ENCODE measurements at places on chromosomes 13 and 19.
A peak's percentile ranks its signal among the peaks of the same experiment; 100 is the strongest.

GRCh38 chr13:97474349-97474980, 40.5 kb downstream of the RAP2A start:
- DNase-seq: no peak

DNA sequence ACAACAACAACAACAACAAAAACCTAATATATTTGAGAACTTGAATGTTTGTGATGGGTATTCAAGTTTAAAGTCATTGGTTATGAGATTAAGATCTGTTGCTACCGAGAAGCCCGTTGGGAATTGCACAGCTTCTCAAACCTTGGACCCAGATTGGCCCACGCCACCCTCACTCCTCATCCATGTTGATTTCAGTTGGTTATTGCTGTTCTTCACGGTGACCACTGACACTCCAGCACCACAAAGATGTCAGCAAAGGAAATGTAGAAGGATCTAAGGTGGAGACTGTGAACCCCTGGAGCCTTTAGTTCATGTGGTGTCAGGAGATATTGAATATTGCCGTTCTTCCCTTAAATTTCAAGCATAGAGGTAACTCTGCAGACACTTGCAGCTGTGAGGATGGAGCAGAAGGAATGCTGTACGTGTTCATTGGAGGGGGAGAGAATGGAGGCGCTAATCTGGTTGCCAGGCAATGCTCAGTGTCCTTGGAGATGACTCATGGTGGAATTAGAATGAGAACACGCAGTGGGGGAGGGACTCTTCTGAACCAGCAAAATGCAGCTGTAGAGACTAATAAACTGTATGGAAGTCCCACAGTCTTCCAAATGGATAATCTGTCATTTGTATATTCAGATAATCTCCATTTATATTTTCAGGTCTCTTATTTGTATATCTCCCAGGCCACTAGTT, 20.8 kb upstream of the ZNF835 start:
- peak; percentile 81 for DNase-seq

GRCh38 chr19:46890423-46891170, 29.8 kb downstream of the ARHGAP35 start:
- no peak for DNase-seq

DNA sequence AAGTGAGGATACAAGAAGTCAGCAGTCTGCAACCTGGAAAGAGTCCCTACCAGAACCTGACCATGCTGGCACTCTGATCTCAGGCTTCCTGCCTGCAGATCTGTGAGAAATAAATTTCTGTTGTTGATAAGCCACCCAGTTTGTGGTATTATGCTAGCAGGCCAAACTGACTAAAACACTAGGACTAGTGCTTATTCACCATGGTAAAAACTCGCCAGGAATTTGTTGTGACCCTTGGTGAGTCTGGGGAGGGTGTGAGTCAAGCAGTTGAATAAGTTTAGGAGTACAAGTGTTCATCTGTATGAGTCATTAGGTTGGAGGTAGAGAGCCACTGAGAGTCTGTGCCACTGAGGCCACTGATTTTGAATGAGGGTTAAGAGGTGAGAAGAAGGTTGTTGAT, 3.6 kb downstream of the ZIK1 start:
- no peak for DNase-seq

GRCh38 chr13:52414051-52414450, 8.1 kb upstream of the THSD1 start:
- DNase-seq: no peak

GRCh38 chr19:17865364-17866311, 5.9 kb downstream of the RPL18A start:
- no peak for DNase-seq

DNA sequence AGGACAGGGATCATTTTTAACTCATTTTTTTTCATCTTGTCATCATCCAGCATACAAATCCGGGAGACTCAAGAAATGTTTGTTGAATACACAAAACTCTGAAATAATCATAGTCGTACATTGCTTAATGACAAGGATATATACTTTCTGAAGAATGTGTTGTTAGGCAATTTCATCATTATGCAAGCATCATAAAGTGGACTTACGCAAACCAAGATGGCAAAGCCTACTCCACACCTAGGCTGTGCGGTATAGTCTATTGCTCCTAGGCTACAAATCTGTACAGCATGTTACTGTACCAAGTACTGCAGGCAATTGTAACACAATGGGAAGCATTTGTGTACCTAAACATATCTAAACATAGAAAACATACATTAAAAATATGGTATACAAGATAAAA, 264.1 kb downstream of the TSHZ3 start:
- DNase-seq: no peak

- no peak for DNase-seq
Measured at GRCh38 chr13:50129081-50129705, 113.9 kb downstream of the KCNRG start.

GRCh38 chr13:114089341-114089740, 43.1 kb downstream of the RASA3 start:
- no peak for DNase-seq

GRCh38 chr13:42334329-42334706, 62.4 kb downstream of the AKAP11 start:
- DNase-seq: no peak

DNA sequence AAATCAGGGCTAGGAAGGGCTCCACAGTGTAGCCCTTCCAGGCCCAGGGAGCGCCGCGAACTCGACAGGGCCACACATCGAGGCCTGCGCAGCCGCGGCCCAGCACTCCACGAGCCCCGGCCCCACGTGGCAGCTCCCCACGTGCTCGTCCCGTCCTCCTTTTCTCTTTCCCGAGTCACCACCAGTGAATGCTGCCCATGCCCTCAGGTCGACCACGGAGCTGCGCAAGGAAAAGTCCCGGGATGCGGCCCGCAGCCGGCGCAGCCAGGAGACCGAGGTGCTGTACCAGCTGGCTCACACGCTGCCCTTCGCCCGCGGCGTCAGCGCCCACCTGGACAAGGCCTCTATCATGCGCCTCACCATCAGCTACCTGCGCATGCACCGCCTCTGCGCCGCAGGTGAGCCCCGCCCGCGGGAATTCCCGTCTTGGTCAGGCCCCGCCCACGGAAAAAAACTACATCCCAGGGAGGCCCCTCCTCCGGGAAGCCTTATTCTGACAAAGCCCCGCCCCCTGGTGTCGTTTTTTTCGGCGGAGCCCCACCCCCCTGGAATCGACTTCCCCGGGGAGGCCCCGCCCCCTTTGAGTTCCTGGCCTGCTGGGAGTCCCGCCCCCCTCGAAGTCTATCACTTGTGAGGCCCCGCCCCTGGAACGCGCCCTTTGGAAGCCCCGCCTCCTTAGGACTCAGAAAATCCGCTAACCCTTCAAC, 7.0 kb downstream of the HIF3A start:
- no peak for DNase-seq

GRCh38 chr13:67318860-67319259, 88.7 kb upstream of the PCDH9 start:
- DNase-seq: no peak

- no peak for DNase-seq
Measured at GRCh38 chr19:41366089-41366488, 2.1 kb upstream of the B9D2 start.

- no peak for DNase-seq
Measured at GRCh38 chr19:38565691-38566105, 52.1 kb downstream of the MAP4K1 start.

DNA sequence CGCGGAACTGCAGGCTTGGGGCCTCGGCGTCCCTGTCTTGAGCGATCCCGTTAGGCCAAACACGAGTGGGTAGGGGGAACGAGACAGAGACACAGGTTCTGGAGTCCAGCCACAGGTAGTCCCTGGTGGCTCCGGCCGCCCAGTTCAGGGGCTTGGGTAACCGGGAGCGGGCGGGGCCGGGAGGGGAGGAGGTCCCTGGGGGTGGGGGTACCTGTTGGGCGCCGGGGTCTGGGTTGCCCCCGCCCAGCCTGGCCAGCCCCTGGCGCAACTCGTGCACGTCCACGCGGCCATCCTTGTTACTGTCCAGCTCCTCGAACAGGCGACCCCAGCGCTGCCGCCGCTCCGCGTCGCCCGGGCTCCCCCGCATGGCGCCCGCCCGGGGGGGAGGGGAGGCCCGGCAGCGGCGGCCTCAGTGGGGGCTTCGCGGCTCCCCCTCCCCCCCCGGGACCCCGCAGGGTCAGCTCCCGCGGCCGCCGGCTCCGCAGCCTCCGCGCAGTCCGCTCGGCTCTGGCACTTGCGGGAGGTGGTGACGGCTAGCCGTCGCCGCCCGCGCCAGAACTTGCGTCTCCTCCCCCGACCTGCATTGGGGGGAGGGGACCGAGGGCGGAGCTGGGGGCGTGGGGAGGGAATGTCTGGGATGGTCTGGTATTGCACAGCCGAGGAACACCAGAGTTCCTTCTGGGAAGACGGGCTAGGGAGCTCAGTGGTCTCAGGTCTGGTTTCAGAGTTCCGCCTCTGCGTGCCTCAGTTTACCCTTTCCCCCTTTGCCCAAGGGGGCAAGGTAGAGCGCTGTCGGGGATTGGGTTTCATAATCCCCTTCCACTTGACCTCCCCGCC, at the start of gene SLC25A23:
TSS of gene SLC25A23 (minus strand) at position 531 of the 837 bp plus-strand sequence. CDS start at position 367, 164 bp downstream.
- no peak for DNase-seq

DNA sequence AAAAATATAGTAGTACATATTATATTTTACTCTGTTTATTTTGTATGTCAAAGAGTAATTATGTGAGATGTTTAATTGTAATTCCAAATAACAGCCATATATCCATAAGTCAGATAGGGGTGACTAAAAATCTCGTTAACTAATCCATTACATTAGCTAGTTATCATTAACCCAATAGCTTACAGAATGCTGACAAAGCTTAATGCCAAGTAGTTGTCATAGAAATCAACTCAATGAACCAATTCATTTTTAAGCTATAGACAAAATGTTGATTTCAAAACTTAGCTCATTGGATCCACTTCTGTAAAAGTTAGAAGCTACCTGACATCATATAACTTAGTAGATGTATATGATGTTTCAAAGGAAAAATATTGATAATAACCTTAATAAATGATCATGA, 206.7 kb upstream of the SLITRK1 start:
- DNase-seq: no peak

DNA sequence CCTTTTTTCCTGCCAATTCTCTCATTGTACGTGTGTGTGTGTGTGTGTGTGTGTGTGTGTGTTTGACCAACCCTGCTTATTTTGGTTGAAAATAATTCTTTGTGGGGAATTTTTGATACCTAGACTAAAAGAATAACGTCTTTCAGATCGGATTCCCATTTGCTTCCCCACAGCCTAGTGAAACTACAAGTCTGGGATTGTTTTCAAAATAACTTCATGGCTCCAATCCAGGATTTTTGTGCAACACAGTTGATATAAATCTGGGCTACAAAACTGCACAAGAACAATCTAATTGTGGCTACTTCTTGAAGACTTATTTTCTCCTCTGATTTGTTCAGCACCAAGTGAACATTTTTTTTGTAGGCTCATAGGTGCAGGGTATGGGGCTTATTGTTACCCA, 332.8 kb upstream of the MIR17HG start:
- DNase-seq: peak; percentile 35

- DNase-seq: no peak
Measured at GRCh38 chr13:50006426-50007135, 8.7 kb upstream of the KCNRG start.

DNA sequence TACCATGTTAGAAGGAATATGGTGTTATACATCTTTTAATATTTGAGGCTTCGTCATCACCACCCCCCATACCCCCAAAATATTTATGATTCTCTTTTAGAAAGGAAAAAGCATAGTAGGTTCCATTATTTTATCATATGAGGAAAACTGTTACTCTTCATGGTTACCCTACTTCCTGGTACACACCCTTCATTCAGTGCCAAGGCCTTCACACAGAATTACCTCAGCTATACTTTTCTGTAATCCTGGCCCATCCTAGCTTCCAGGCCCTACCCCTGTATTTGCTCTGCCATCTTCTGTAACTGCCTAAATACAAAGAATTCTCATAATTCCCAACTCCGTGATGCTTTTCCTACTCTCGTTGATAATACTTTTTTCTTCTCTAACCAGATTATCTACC, 4.3 kb upstream of the UTP14C start:
- no peak for DNase-seq

DNA sequence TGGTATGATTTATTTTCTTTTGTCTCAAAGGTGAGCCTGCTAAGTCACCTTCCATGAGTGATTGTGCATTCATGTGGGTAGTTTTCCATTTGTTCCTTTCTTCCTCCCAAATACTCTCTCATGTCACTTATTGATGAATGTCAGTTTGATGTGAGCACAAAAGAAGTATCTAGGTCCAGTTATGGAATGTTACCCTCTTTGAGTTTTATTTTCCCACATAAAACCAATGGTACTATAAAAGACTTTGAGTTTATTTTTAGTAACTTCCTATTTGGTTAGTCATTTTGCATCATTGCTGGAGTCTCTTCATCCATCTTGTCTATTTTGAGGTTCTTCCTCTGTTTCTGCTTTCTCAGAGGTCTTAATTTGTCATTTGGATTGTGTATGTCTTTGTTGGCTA, 321.3 kb downstream of the GPC6 start:
- DNase-seq: no peak

Measured in pons (tissue), 1 donor.